D341Med (cell line): ENCODE measurements at places on chromosomes 12 and 14.

DNA sequence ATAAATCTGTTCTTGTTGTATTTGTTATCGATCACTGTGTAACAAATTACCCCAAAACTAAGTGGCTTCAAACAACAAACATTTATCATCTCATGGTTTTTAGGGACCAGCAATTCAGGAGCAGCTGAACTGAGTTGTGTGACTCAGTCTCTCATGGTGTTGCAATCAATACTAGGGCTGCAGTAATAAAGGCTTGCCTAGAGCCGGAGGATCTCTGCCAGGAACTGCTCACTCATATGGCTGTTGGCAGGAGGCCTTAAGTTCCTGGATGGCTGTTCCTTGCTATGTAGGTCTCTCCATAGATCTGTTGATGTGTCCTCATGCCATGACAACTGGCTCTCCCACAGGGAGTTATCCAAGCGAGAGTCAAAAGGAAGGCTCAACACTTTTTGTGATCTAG, 3.8 kb upstream of the PSMC6 start:
- no peak for DNase-seq

DNA sequence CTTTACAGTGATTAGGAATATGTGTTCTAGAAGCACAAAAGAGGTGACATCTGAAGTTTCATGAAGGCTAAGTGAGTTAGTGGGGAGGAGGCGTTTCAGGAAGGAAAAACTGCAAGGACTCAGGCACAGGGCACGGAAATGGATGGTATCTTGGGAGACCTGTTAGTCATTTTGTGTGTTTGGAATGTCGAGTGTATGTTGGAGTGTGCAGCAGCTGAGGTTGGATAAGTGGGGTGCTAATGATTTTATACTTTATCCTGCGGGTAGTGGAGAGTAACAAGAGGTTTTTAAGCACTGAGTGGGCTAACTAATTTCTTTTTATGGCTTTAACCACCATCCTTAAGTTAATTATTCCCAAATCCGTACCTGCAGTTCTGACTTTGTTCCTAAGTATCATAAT, 571.5 kb upstream of the FBXO33 start:
- no peak for DNase-seq

- peak; percentile 97 for DNase-seq
Observed at GRCh38 chr14:92748259-92749016, at the start of gene LGMN. Gene LGMN, minus strand, starts transcription at chr14:92748627. Its CDS starts 15,841 bp downstream, at chr14:92732786.

DNA sequence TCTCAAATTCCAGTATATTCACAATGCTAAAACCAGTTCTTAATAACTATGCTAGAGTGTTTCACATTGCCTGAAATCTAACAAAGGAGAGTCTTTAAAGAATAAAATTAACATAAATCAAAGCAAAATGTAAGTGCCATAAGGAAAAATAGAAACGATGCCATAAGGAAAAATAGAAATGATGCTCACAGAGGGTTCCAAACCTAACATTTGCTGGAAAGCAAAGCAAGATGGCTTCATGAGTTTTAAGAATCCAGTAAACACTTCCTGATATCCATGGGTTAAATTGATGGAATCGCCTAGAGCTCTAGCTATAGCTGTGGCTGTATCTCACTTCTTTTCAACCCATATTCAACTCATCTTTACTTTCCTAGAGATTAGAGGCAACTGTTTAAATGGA, 63.9 kb downstream of the GPR68 start:
- DNase-seq = no peak

GRCh38 chr12:5665615-5666014, 233.7 kb downstream of the NTF3 start:
- DNase-seq = no peak

GRCh38 chr14:89178800-89179535, 238.1 kb downstream of the FOXN3 start:
- no peak for DNase-seq

GRCh38 chr14:99752486-99753121, 40.6 kb upstream of the EML1 start:
- no peak for DNase-seq

GRCh38 chr12:59632408-59632807, 36.6 kb downstream of the SLC16A7 start:
- DNase-seq = no peak

DNA sequence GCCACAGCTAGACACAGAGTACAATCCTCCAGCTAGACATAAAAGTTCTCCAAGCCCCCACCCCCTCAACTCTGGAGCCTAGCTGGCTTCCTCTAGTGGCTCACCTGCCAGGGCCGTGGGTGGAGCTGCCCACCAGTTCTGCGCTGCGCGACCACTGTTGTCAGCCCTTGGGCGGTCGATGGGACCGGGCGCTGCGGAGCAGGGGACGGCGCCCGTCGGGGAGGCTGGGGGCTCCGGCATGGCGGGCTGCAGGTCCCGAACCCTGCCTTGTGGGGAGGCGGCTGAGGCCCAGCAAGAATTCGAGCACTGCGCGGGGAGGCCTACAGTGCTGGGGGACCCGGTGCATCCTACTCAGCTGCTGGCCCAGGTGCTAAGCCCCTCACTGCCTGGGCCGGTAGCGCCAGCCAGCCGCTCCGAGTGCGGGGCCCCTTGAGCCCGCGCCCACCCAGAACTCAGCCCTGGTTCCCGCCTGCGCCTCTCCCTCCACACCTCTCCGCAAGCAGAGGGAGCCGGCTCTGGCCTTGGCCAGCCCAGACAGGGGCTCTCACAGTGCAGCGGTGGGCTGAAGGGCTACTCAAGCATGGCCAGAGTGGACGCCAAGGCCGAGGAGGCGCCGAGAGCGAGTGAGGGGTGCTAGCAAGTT, 51.0 kb downstream of the RTN1 start:
- no peak for DNase-seq

GRCh38 chr14:48575772-48576171, 900.4 kb upstream of the MDGA2 start:
- no peak for DNase-seq

GRCh38 chr12:121331248-121331647, 21.0 kb downstream of the ANAPC5 start:
- DNase-seq = no peak

- DNase-seq = peak; percentile 56
Observed at GRCh38 chr12:90741611-90742010, 213.4 kb downstream of the CCER1 start.

DNA sequence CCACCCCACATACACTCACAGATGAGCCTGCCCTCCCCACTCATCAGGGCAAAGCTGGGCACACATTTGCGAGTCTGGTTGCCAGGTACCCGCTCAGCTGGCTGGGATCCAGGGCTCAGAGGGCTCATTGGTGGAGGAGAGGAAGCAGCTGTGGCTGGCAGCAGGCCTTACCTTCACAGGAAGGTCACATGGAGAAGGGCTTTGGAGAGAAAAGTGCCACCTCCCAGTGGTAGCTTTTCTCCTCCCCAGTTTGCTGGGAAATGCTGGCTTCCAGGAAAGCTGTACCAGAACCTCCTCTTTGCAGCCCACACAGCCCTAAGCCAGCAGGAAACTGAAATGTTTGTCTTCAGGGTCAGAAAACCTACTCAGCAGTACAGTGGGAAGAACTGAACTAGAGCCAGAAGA, 55.6 kb downstream of the LGMN start:
- DNase-seq = peak; percentile 51

GRCh38 chr14:78673845-78674244, 503.7 kb downstream of the NRXN3 start:
- no peak for DNase-seq

GRCh38 chr12:59742841-59743240, 147.0 kb downstream of the SLC16A7 start:
- DNase-seq = no peak

GRCh38 chr14:54975856-54976255, 51.0 kb downstream of the WDHD1 start:
- no peak for DNase-seq

DNA sequence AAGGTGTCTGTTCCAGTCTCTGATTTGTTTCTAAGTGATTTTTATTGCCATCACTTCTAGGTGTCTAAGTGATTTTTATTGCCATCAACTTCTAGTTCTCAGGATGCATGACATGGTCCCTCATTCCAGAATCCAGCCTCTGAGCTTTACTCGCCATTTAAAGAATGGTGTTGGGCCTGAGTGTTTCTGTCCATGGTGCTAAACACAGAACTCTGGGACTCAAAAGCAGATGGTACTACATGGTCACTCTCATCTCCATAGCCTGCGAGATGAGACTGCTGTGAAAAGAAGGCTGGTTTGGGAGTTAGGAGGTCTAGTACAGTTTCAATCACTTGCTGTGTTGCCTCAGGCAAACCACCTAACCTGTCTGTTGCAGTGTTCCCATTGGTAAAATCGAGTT, 276.6 kb downstream of the NRXN3 start:
- DNase-seq = no peak

- DNase-seq = no peak
Observed at GRCh38 chr14:61780125-61780524, 17.9 kb downstream of the SNAPC1 start.

DNA sequence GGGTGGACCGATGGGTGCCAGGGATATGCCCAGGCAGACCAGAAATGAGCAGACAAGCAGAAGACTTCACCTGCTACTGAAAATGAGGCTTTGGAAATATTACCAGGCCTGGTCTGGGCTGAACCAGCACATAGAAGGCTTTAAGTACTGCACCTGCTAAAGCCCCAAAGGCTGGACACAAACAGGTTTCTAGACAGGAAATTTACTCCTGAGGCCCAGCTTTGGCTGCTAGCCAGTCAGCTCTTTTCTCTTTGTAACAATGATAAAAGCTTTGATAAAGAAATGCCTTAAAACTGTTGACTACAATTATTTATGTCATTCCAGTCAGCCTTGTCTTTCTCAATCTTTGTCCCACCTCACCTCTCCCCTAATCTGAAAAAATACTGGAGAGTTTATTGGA, 228.9 kb upstream of the EGLN3 start:
- no peak for DNase-seq

DNA sequence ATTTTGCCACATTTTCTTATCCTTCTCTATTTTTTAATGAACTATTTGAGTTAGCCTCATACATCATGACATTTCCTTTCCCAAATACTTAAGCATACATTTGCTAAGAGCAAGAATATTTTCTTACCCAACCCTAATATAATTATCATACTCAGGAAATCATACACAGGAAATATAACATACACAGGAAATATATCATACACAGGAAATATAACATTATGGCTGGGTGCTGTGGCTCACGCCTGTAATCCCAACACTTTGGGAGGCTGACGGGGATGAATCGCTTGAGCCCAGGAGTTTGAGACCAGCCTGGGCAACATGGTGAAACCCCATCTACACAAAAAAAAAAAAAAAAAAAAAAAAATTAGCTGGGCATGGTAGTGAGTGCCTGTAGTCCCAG, 4.9 kb downstream of the NCKAP1L start:
- DNase-seq = no peak

GRCh38 chr14:82313889-82314288, 780.2 kb upstream of the SEL1L start:
- peak; percentile 33 for DNase-seq

- no peak for DNase-seq
Observed at GRCh38 chr14:29847056-29847380, 80.6 kb downstream of the PRKD1 start.

GRCh38 chr12:3071107-3071506, 6.1 kb upstream of the TSPAN9 start:
- no peak for DNase-seq

- DNase-seq = no peak
Observed at GRCh38 chr14:49049711-49050110, 536.5 kb downstream of the RPS29 start.

DNA sequence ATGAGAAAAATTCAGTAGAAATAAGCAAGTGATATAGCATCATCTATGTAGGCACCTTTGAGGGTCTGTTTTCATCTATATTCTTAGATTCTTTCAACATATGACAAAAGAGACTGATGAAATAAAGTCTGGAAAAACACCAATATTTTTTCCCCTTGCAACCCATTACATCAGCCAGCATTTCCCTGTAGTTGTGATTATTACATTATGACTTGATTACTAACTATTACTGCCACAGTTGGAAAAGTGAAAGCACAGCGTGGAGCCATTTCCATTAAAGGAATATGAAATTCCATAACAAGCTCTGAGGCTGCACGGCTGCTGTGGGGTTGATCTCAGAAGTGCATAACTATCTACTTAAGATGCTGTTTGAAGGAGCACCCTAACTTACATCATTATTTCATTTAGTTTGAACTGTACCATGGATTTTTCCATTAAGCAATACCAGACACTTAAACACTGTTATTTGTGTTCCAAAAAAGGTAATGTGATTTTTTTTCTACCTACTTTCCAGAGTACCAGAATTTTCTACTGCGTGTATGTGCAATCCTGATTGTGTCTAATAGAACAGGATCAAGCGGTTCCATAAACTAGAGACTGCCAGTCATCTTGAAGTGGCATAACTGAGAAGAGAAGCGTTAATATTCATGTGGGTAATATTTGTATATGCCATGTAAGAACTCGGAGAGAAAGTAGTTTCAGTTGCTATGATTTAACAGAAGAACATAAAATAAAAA, 405.5 kb downstream of the MDGA2 start:
- no peak for DNase-seq

DNA sequence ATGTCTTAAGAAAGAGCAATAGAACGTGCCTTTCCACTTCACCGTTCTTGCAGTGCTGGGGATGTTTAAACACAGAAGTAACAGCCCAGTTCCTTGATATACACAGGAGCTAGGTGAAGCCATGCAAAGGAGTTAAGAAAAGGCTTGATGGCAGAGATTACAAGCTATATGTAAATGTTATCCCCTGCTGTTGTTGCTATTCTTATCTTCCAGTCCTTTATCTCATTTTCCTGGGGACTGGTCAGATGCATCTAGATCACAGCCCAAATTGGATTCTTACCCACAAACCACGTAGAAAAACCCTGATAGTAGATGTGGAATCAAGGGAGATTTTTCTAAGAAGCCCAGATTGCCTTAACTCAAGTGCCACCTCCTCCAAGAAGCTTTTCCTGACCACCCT, 5.5 kb downstream of the ASCL1 start:
- no peak for DNase-seq

DNA sequence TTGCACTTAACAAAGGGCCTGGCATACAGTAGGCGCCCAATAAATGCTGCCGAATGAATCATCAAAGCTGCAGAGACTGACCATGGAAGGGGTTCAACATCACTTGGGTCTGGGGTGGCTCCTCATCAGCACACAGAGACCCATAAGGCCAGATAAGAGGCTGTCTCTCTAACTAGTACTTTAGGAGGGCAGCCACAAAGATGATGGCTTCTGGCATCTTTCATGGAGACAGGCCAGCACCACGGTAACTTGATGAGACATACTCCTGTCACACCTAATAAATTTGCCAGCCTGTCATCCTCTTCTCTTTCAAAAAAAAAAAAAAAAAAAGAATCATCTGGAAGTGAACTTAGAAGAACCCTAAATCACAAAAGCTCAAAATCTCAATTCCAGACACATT, 3.4 kb downstream of the PRIMA1 start:
- DNase-seq = no peak

- no peak for DNase-seq
Observed at GRCh38 chr12:15163030-15163976, 57.9 kb downstream of the RERG start.

- DNase-seq = no peak
Observed at GRCh38 chr12:116273813-116274550, 3.5 kb downstream of the MED13L start.

- no peak for DNase-seq
Observed at GRCh38 chr12:105214670-105215375, 21.2 kb downstream of the APPL2 start.

DNA sequence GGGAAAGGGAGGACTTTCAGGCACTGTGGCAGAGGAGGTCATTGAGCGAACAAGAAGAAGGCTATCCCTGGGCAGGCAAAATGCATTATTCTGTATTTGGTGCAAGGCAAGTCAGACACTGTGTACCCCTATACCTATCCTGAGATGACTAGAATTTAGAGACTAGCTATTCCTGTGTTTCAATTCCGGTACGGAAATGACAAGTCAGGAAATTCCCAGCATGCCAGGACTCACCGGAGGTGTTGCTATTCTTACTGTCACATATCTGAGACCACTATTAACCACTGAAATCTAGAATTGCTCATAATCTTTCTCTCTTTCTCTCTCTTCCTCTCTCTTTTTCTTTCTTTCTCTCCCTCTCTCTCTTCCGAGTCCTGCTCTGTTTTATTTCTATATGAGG, 297.1 kb downstream of the PDZRN4 start:
- no peak for DNase-seq
